ENCODE measurements at places on chromosomes 16 and 17.

GRCh38 chr17:72538901-72539352, 418.1 kb downstream of the SOX9 start:
- no peak for DNase-seq

DNA sequence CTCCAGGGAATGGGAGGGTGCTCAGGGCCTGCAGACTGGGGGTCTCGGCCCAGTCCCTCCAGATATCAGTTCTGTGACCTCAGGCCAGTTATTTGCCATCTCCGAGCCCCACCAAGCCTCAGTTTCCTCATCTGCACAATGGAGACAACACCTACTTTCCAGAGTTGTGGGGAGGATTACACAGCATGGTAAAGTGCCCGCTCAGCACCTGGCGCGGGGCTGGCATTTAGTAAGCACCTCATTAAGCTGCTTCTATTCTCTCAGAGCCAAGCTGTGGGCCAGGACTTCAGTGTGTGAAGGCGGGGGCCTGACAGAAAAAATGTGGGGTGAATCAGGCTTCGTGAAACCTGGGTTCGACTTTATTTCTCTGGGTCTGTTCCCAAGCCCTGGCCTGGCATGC, 5.2 kb downstream of the FAM83G start:
- DNase-seq, result no peak

GRCh38 chr16:83939266-83939855, 13.7 kb upstream of the OSGIN1 start:
- DNase-seq, result no peak

- DNase-seq, result peak; percentile 45
Measured at GRCh38 chr16:2785101-2785991, 2.0 kb downstream of the PRSS33 start.

DNA sequence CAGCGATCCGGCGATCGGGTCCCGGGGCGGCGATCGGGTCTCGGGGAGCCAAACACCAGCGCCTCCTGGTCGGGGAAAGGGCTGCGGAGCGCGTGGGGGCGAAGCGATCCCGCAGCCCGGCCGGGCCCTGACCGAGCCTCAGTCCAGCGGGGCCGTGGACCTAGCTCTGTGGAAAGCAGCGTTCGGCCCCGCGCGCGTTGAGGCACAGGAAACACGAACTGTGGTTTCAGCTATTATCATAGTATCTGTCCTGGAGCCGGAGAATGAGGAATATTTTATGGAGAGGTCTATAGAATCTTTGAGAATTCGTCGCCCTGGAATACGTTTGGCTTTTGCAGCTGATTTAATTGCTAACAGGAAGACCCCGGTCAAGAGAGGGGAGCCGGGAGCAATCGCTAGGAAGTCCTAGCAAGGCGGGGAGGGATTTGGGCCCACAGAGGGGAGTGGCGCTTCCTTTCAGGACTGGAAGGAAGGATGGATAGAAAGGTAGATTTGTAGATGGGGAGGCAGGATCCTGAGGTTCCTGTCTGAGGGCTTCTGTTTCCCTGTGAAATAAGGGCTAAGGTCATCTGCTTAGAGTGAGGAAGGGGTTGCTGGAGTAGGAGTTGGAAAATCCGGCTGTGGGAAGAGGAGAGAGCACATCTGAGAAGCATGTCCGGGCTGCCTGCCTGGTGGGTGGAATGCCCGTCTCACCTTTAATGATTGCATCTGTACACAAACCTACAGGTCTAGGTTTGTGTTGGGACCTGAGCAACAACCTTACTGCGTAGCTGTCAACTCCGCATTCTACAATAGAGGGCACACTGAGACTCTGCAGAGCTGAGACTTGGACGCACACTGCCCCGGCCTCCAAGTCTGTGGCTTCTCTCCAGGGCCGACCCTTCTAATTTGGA, 770 bp downstream of the CCNF start:
- peak; percentile 34 for DNase-seq

DNA sequence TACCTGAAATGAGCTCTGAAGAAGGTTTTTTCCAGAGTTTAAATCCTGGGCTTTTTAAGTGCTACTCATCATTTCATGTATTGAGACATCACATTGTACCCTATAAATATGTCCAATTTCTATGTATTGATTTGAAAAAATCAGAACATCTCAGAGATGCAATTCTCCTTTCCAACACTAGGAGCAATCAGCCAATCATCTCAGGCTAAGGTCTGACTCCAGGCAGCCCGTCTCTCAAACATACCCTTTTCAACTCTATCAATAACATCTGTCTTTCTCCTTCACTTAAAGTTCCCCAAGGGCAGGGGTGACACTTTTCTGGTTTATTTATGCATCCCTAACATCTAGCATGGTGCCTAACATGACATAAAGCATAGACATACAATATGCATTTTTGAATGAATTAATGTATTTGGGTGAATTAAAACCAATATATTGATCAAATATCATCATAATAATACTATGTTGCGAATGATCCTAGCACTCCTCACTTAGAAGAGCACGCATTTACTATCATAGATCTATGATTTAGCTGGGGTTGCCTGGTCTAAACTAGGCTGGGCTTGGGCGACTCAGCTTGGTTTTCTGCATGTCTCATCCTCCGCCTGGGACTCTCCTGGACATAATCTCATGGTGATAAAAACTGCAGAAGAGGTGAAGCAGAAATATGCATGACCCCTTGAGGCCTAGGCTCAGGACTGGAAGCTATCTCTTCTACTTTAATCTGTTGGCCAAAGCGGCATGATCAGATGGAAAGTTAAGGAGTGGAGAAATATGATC, 5.2 kb upstream of the CDH11 start:
- DNase-seq, result no peak

DNA sequence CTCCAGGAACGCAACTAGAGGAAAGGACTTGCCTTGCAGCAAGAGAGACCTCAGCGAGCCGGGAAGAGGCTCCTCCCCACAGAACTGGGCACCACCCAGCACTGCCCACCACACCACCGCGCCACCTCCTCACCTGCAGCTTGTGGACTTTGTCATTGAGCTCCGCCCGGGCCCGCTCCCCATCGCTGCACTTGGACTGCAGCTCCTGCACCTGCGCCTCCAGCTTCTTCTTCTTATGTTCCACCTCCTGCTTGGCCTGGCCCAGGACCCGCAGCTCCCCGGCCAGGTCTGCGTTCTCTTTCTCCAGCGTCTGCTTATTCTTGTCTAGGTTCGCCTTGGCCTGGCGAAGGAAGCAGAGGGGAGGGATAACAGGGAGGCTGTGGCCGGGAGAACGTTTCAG, 76.7 kb downstream of the NDE1 start:
- DNase-seq, result no peak

GRCh38 chr17:65644545-65644944, 83.1 kb upstream of the AXIN2 start:
- no peak for DNase-seq

- DNase-seq, result no peak
Measured at GRCh38 chr17:34306466-34306865, 12.8 kb upstream of the CCL8 start.

- no peak for DNase-seq
Measured at GRCh38 chr16:89111263-89111662, 17.6 kb downstream of the ACSF3 start.

DNA sequence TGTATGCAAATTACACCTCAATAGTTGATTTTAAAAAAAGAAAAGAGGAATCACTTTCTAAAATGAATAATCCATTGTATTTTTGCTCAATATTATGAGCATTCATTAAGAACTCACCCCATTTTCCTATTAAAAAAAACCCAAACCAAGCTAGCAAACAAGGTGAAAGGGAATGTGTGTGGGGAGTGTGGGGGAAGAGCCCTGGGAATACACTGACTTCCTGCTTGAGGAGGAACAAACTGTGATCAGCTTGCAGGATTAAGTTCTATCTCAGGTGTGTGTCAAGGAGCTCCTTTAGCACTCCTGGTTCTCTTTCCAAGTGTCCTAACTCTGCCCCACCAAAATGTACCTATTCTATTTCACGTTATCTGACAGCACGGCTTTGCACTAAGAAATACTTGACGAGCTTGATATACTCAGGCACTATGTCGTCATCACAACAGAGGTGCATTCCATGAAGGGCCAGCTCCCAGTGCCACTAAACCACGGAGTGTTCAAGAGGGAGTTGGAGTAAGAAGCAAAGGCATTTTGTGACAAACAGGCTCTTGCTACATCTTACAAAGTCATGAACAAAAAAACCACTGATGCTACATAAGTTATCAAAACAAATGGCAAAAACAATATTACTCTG, 73.2 kb downstream of the MYH10 start:
- no peak for DNase-seq

GRCh38 chr17:78892936-78893379, 10.0 kb downstream of the CEP295NL start:
- DNase-seq, result no peak

GRCh38 chr16:81480606-81481206, 36.1 kb downstream of the CMIP start:
- no peak for DNase-seq

DNA sequence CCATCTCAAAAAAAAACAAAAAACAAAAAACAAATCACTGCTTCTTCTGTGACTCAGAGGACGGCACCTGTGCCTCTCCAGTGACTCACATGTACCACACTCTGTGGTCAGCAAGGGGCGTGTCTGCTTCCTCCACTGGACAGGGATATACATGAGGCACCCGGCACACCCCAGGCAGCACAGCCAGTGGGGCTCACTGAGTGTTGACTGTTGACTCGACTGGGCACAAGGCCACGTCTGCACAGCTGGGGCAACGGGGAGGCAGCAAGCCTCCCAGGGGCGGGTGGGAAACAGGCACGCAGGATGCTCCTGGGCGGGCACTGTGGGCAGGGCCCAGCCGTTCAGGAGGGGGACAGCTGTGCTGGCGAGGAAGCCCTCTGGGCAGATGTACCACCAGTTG, 64.1 kb downstream of the TIMM22 start:
- DNase-seq, result no peak

GRCh38 chr16:75495076-75495674, at the start of gene CHST6:
TSS of gene CHST6 (minus strand) at chr16:75495441. CDS start at chr16:75479828, 15,613 bp downstream.
- DNase-seq, result no peak

DNA sequence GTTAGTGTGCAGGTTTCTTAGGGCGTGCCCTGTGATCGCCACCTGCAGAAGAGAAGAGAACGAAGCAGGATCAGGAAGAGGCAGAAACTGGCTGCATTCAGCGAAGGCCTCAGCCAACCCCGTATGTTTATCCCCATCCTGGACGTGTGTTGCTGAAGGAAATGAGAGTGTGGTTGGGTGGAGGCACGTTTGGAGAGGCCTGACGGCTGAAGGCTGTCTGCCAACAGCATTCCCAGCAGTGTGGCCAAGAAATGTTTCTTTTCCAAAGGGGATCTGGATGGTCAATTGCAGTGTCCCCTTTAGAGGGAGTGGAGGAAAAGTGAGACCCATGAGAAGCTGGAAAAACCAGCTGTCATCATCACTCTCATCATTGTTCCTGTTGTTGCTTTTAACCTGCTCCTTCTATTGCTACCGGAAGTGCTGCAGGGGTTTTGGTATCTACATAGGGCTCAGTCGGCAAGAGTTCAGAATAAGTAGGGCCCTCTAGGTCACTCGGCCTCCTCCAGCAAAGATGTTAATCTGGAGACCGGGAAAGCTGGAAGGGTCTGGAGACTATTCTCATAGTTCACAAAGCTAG, 46.5 kb upstream of the SLC47A1 start:
- DNase-seq, result no peak

GRCh38 chr16:19776565-19776964, 58.5 kb downstream of the IQCK start:
- no peak for DNase-seq

DNA sequence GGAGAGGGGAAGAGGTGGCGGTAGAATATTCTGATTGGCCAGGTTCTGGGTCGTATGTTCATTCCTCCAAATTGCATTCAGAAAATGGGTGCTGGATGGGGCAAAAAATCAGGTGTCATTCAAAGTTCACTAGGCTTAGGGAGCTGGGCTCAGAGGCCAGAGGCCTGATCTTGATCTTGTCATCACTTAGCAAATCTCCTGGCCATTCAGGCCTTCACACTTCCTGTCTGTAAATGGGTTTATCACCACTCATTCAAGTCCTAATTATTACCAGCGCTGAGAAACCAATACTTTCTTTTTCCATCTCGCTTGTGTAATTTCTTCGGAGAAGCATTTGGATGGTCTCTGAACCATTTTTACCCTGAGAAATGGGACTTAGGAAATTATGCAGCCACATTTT, 50.8 kb downstream of the BMERB1 start:
- no peak for DNase-seq

- no peak for DNase-seq
Measured at GRCh38 chr17:73833775-73834488, 189.7 kb upstream of the SDK2 start.

GRCh38 chr16:50459496-50460080, 88.6 kb upstream of the NKD1 start:
- no peak for DNase-seq

- no peak for DNase-seq
Measured at GRCh38 chr17:44005527-44006271, 1.3 kb downstream of the NAGS start.

DNA sequence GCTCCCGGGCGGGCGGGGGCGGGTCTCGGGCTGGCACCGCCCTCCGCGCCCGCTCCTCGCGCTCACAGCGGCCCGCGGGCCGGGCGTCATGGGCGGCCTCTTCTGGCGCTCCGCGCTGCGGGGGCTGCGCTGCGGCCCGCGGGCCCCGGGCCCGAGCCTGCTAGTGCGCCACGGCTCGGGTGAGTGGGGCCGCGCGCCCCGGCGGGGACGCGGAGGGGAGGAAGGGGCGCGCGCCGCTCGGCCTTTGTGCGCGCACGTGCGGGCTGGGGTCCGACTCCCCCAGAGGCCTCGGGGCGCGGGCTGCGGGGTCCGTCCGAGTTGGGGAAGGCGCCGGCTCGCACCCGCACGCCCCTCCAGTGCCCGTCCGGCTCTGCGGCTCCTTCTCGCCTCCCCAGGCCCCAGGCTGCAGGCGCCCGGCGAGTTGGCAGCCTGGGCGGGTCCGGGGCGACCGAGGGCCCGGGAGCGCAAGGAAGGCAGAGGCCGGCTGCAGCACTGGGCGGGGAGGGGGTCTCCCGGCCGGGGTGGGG, at the start of gene NME4:
NME4 (plus strand) TSS at position 65 of the 527 bp plus-strand sequence; CDS start at position 89, 24 bp downstream.
- no peak for DNase-seq

DNA sequence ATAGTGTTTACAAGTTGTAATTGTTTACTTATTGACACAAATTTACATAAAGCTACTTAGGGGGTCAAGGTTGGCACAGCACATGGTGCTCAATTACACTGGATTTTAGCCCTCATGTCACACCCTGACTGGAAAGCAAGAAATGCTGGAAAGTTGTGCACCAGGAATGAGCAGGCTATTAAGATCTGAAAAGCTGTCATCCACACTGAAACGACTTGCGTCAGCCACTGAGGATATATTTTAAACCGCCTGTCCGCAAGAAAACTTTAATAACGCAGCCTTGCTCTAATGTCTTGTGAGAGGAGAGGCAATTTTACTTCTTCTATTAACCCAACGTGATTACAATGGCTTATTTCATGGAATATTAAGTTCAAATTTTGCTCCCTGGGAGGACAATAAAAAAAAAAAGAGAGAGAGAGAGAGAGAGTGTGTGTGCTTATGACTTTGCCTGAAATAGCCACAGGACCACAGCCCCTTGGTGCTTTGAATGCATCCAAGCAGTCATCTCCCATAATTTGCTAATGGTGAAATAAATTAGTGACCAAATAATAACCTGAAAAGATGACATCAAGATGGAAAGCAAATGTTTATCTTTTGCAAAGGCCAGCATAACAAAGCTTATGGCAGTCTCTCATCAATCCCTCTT, 425.4 kb upstream of the PSMD7 start:
- DNase-seq, result no peak

- peak; percentile 95 for DNase-seq
Measured at GRCh38 chr17:29096094-29096493, 53.2 kb downstream of the PIPOX start.

- no peak for DNase-seq
Measured at GRCh38 chr17:64984851-64985521, 65.7 kb upstream of the LRRC37A3 start.

GRCh38 chr16:85430523-85431421, 182.3 kb upstream of the GSE1 start:
- DNase-seq, result no peak
